Epithelial cell of esophagus (primary cell): ENCODE measurements at places on chromosomes 7 and 10.

DNA sequence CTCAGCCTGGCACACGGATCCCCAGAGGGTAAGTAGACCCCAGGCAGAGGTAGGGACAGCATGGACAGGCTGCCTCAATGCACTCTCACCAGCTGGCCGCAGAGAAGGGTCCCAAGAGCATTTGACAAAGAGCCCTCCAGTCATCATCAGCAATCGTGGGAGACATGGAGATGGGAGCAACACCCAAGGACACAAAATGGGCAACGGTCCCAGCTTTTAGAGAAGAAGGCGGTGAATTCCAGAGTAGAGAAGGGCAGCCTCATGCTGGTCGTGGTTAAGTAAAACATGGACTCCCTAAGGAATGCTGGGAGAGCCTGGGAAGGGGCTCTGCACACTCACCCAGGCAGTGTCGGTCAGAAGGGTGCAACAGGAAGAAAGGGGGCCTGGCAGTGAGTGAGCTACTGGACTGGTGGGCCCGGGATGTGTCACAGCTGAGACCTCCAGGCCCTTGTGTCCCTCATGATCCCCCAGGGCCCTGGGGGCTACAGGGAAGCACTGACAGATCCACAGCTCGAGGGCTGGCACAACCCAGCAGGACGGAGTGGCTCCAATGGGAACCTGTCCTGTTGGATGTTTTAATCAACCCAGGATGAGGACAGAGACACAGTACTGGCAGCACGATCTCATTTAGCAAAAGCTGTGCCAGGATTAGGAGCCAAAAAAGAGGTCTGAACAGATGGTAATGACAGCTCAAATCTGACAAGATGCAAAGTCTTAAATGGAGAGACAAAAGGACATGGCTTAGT lies 147.1 kb downstream of the NEURL1 start:
- no peak for DNase-seq

DNA sequence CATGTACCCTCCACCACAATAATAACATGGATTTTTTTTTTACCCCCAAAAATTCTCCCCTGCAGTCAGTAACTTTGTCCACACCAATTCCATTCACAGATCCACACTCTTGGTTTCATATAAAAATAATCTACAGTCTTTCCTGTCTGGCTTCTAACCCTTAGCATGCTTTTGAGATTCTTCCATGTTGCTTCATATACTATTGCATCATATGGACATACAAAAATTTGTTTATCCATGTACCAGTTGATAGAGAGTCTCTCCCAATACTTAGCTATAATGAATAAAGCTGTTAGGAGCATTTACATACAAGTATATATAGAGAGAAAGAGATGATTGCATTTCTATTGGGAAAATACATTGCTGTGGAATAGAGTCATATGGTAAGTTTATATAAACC lies 575.0 kb downstream of the XPNPEP1 start:
- no peak for DNase-seq

DNA sequence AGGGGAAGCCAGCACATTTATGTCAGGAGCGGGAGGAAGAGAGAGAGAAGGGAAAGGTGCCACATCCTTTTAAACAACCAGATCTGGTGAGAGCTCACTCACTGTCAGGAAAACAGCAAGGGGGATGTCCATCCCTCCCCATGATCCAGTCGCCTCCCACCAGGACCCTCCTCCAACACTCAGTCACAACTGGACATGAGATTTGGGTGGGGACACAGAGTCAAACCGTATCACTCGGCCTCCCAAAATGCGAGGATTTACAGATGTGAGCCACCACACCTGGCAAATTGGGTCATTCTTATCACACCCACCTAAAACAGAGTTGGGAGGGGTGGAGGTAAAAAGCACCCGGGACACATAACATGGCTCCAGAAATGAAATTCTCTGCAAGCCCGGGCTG lies 41.0 kb downstream of the CARD11 start:
- no peak for DNase-seq

DNA sequence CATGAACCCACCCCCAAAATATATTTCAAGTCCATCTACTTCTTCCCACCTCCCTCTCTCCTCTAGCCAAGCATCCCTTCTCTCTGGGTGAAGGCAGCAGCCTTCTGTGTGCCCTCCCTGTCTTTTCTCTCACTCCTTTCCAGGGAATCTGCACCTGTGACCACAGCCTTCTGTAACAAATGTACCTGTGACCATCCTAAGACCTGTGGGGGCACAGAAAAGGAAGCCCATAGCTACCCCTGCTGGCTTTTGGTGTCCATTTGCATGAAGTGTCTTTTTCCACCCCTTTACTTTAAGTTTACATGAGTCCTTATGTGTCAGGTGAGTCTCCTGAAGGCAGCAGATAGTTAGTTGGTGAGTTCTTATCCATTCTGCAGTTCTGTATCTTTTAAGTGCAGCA lies 2.0 kb upstream of the TBXAS1 start:
- peak; percentile 26 for DNase-seq

DNA sequence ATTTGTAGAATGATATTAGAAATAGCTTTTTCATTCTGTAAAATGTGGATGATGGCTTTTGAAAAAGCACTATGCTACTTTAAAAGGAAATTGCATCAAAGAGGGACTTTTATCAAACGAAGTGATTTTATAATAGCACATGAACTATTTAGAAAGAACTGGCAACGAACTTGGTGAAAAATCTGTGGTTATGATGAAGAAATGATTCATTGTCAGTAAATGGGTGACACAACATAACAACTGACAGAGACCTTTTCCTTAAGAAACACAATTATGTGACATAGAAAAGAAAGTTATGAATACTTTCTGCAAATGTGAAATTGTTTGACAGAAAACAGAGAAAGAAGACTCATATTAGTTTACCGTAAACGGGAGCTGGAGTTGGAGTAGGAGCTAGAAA lies 60.7 kb upstream of the LAMB4 start:
- DNase-seq, result peak; percentile 34

DNA sequence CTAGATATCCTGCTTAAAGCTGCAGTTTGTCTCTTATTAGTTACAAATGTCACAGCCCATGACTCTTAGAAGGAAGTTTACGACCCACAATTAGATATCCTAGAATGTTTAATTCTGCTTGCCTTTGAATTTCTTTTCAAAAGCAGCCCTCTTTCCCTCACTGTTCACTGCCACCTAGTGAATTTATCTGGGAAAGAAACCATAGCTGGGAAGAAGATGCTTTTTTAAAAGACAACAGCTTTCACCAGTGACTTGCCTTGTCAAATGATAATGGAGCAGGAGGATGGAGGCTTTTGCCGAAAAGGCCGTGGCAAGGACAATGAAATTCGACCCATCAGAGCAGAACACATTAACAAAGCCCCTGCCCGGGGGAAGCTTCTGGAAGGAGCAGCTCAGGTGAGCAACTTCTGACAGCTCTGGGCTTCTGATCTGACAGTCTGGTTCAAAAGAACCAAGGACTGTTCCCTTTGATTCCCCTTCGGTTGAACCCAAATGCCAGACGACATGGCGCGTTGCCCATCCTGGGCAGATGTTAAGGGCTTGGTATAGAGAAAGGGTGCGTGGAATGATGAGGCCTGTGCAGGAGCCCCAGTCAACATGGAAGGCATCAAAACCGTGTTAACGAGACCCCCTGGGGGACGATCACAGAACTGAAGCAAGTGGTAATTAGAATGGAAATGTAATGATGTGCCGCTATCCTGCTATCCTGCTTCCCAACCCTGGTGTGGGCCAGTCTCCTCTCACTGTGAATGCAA lies 236.8 kb downstream of the FRMD4A start:
- peak; percentile 42 for DNase-seq

DNA sequence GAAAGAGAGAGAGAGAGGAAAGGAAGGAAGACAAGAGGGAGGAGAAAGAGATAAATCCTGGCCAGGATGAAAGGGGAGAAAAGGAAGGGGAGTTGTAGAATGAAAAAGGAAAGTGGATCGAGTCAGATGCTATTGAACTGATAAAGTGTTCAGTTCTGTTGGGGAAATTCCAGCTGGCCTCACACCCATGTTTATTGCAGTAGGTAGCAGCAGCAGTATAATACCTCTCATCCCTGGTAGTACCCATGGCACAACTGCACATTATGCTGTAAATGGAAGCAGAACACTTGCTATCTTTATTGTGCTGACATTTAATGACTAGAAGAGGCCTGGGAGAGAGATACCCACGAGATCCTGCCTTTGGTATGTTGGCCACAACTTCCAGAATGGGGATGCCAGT lies 178.1 kb downstream of the EVX1 start:
- no peak for DNase-seq

- DNase-seq, result peak; percentile 36
These were observed 37.9 kb upstream of the RASGEF1A start for GRCh38 chr10:43304687-43305333.

- no peak for DNase-seq
These were observed 19.4 kb downstream of the LGI1 start for GRCh38 chr10:93777092-93777491.

DNA sequence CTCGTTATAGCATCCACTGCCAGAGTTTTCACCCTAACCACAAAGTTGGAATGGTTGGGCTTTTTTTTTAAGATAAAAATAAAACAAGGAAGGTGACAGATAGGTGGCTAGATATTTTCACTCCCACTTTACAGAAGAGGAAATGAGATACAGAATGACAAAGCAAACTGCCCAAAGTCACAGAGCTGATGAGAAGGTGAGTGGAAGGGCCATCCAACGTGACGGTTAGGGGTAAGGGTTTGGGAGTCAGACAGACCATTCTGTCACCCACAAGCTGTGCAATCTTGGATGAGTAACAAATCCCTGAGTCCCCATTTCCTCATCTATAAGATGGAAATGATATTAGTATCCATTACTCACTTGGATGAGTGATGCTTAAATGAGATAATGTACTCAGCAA lies 106.9 kb upstream of the PDLIM1 start:
- DNase-seq, result peak; percentile 19

DNA sequence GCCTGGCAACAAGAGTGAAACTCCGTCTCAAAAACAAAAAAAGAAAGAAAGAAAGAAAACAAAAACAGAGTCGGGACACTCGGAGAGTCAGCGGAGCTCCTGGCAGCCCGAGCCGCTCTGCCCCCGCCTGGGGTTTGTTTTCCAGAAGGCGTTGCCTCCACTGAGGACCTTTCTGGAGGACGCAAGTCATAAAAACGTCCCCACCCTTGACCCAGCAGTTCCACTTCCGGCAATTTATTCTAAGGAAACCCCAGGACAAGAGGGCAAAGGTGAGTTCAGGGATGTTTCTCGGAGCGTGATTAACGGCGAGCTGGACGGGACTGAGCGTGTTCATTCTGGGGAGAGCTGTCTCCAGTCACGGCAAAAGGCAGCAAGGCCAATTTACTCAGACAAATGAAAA lies 27.0 kb upstream of the SUN1 start:
- no peak for DNase-seq

DNA sequence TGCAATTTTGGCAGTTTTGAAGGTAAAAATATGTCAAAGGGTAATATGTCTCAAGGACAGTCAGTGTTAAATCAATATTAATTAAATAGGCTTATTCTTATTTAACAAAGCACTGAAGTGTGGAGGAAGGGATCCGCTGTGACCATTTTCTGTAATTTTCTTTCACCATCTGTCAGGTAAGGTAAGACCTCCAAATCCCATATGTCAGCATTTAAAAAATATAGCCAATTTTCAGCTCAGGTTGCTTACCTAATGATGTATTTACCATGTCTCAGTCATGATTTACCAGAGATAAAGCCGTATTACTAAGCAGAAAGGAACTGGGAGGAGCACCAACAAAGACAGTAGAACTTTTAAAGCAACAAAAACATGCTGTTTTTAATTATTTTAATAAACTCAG lies 683.9 kb downstream of the CCSER2 start:
- DNase-seq, result no peak
